ENCODE measurements at places on chromosomes 2 and 18. TPM values are rescaled to one million over a fixed set of nuclear protein-coding genes. Genes with fewer than 3 reads are reported as not detected.

CDK15 gene
- total RNA-seq = not detected

GRCh38 chr18:48713309-48713708, 174.5 kb downstream of the CTIF start:
- no peaks in the 10 kb centered on the region for H3K36me3 ChIP-seq
- DNase-seq = no peak

GRCh38 chr2:113164930-113165585, 8.7 kb upstream of the PSD4 start:
- H3K4me3 ChIP-seq = no peak overlapping the region
- peak; percentile 69 for DNase-seq
- no peaks in the 10 kb centered on the region for H3K4me1 ChIP-seq
- H3K27me3 ChIP-seq = no peaks in the 10 kb centered on the region

- H3K36me3 ChIP-seq = peaks cover 25% of the 10 kb centered on the region
- H3K27ac ChIP-seq = no peak overlapping the region
- H3K4me3 ChIP-seq = peak overlapping the region; percentile 72
- peaks cover 4% of the 10 kb centered on the region for H3K4me1 ChIP-seq
- DNase-seq = no peak
- no peaks in the 10 kb centered on the region for H3K27me3 ChIP-seq
Measured at GRCh38 chr2:218405746-218406208, 6.1 kb downstream of the CTDSP1 start.

- no peak overlapping the region for H3K4me3 ChIP-seq
- no peaks in the 10 kb centered on the region for H3K27me3 ChIP-seq
- H3K4me1 ChIP-seq = no peaks in the 10 kb centered on the region
Measured at GRCh38 chr2:10157293-10157692, 34.8 kb downstream of the RRM2 start.

FOXD4L1 gene
- total RNA-seq = not detected

DNA sequence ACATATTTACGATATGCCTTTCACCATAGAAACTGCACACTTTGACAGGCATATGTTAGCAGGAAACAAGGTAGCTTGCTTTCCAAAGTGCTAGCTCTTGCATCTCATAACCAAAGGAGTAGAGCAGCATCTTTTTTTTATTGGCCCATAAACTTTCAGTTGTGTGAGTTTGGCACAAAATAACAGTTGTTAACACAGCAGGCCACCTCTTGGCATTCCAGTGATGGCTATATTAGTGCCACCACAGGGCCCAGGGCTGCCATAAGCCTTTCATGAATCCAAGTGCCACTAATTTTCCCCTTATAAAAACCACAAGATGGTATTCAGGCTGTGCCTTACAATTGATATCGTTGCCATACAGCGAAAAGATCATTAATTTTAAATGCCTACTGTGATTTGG, 40.3 kb upstream of the KLF7 start:
- no peak for DNase-seq
- H3K36me3 ChIP-seq = no peaks in the 10 kb centered on the region
- no peaks in the 10 kb centered on the region for H3K4me1 ChIP-seq
- H3K27me3 ChIP-seq = no peaks in the 10 kb centered on the region
- H3K27ac ChIP-seq = no peak overlapping the region

GRCh38 chr2:231334179-231334930, 61.2 kb upstream of the B3GNT7 start:
- peaks cover 9% of the 10 kb centered on the region for H3K36me3 ChIP-seq
- no peaks in the 10 kb centered on the region for H3K4me1 ChIP-seq
- no peak overlapping the region for H3K4me3 ChIP-seq
- no peaks in the 10 kb centered on the region for H3K27me3 ChIP-seq
- no peak overlapping the region for H3K27ac ChIP-seq

- no peak overlapping the region for H3K27ac ChIP-seq
- peak; percentile 83 for DNase-seq
- no peaks in the 10 kb centered on the region for H3K27me3 ChIP-seq
- H3K4me1 ChIP-seq = no peaks in the 10 kb centered on the region
Measured at GRCh38 chr2:70984576-70985282, 6.3 kb downstream of the ANKRD53 start.

- no peak for DNase-seq
Measured at GRCh38 chr2:73837847-73838585, 9.3 kb downstream of the STAMBP start.

DNA sequence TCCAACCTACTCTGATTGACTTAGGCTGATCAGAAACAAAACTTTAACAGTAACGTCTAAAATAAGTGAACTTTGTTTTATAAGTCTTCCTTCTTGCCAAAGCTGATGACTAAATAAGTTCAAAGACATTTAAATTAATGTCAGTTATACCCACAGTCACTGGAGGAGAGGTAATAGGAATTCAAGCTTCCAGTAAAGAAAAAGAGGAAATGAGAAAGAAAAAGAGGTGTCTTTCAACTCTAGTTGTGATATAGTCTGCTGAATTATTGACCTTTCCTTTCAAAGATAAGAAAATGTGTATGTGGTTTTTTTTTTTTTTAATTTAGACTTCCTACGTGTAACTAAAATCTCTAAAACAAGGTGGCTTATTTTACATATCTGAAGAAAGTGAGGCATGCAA, 191.5 kb downstream of the SLC8A1 start:
- H3K4me3 ChIP-seq = no peak overlapping the region
- no peaks in the 10 kb centered on the region for H3K36me3 ChIP-seq
- no peak overlapping the region for H3K27ac ChIP-seq
- DNase-seq = no peak
- H3K4me1 ChIP-seq = no peaks in the 10 kb centered on the region

GRCh38 chr2:4992226-4992625, 700.0 kb upstream of the SOX11 start:
- no peak overlapping the region for H3K4me3 ChIP-seq
- H3K36me3 ChIP-seq = no peaks in the 10 kb centered on the region

DNA sequence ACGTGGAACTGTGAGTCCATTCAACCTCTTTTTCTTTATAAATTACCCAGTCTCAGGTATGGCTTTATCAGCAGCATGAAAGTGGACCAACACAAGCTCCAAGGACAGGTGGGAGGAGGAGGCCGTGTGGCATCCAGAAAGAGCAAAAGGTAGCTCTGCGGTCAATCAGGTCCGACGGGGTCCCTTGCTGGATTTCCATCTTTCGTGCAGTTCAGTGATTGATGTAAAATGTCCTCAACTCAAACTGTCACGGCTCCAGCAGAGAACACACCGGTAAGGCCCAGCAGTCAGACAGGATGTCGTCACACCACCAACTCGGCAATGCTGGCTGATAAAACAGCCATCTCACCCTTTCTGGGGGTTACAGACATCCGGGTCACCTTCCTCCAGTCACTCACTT, 123.3 kb downstream of the PXDN start:
- H3K4me3 ChIP-seq = no peak overlapping the region
- H3K4me1 ChIP-seq = peaks cover 9% of the 10 kb centered on the region
- peaks cover 31% of the 10 kb centered on the region for H3K36me3 ChIP-seq

DNA sequence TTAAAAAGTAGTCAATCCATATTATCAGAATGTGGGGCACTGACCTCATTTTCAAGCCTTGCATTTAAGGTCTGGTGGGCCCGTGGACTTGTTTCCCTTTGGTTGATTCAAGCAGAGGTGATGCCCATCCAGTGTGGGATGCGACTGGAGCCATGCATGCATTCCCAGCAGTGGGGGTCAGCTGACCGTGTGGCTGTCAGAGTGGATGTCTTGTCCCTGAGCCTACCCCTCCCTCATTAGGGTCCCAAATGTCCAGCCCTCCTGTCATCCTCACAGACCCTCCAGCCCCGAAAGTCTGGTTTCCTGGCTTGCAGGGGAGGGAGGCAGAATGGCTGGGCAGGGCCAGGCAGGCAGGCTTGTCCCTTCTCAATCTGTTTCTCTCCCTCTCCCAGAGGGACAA, 67.3 kb upstream of the SH3RF3 start:
- no peaks in the 10 kb centered on the region for H3K36me3 ChIP-seq
- no peaks in the 10 kb centered on the region for H3K27me3 ChIP-seq
- H3K27ac ChIP-seq = no peak overlapping the region
- no peak overlapping the region for H3K4me3 ChIP-seq
- no peaks in the 10 kb centered on the region for H3K4me1 ChIP-seq

NAB1 gene
- 36.9 TPM for total RNA-seq

- peaks cover 18% of the 10 kb centered on the region for H3K36me3 ChIP-seq
- peaks cover 5% of the 10 kb centered on the region for H3K4me1 ChIP-seq
- no peak overlapping the region for H3K27ac ChIP-seq
- no peak overlapping the region for H3K4me3 ChIP-seq
- no peak for DNase-seq
Measured at GRCh38 chr2:235870515-235870914, 297.7 kb downstream of the GBX2 start.

- no peak overlapping the region for H3K4me3 ChIP-seq
- DNase-seq = no peak
- no peaks in the 10 kb centered on the region for H3K36me3 ChIP-seq
Measured at GRCh38 chr2:154495455-154495868, 203.0 kb upstream of the KCNJ3 start.

CD302 gene
- total RNA-seq = 0.68 TPM

DNA sequence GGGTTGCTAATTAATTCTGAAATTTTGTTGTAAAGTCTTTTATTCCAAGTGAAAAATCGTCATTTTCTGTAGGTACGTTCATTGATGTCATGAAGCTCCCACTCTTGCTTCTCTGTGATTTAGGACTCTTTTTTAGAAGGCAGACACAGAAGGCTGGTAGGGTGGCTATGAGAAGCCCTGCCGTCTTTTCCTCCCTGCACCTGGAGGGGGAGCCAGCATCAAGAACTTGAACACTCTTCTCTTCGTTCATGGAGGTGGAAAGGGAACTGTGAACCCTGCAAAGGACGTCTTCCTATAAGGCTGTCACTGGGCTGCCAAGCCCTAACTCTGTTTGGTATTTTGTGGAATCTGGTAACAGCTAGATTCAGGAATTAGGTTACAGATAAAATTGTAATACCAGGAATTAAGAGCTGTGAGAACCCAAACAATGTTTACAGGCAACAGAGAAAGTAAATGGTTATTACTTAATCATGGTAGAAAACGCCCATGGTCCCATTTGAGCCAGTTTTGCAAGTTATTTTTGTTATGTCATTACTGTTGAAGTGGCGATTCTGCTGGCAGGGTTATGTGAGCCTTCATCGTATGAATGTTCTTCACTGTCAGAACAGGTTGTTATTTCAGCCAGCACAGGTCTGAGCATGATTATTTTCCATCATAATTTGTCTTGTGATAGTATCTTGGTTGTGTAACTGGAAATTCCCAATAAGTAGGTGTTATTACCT, 112.2 kb downstream of the OSBPL6 start:
- no peak overlapping the region for H3K27ac ChIP-seq
- DNase-seq = peak; percentile 69
- H3K4me1 ChIP-seq = no peaks in the 10 kb centered on the region
- no peaks in the 10 kb centered on the region for H3K36me3 ChIP-seq
- no peak overlapping the region for H3K4me3 ChIP-seq
- no peaks in the 10 kb centered on the region for H3K27me3 ChIP-seq

- peaks cover 12% of the 10 kb centered on the region for H3K36me3 ChIP-seq
- H3K4me1 ChIP-seq = no peaks in the 10 kb centered on the region
- no peak for DNase-seq
- H3K27me3 ChIP-seq = no peaks in the 10 kb centered on the region
Measured at GRCh38 chr2:221130431-221130830, 441.7 kb downstream of the EPHA4 start.

DNA sequence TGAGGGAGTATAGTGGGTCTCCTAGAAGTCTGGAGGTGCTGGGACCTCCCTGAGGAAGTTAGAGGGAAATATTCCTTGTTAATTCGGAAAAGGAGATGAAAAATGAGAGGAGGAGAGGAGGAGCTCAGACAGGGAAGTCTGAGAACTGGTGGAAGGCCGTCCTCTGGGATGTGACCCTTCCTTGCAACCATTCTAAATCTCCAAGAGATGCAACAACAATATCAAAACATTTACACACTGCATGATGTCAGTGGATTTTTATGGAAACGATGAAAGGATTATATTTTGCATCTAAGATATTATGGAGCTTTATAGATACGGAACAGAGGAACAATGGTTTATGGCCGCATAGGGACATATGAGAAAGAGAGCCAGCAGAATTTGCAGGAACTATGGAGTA, 49.8 kb upstream of the COBLL1 start:
- H3K4me3 ChIP-seq = no peak overlapping the region
- DNase-seq = no peak

DNA sequence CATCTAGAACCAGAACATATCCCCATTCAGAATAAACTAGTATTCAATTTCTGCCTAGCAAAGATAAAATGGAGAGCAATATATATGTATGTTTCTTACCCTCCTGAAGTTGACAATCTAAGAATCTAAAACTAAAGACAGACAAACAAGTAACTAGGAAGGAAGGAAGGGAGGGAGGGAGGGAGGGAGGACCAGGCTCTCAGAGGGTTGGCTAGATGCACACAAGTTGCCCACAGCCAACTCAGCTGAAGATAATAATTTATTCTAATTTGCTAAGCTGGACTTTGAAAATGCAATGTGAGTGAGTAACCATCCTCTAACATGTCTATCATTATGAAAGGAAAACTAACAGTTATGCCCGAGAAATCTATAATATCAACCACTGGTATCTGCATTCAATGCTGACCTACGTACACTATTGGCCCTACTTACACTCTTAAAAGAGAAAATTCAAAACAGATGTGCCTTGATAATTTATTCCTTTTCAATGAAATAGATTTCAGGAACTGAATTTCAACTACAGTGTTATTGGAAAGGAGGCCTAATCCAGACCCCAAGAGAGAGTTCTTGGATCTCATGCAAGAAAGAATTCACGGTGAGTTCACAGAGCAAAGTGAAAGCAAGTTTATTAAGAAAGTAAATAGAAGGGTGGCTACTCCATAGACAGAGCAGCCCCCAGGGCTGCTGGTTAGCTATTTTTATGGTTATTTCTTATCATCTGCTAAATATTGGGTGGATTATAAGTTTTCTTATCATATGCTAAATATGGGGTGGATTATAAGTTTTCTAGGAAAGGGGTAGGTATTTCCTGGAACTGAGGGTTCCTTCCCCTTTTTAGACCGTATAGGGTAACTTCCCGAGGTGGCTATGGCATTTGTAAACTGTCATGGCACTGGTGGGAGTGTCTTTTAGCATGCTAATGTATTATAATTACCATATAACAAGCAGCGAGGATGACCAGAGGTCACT, 288.5 kb upstream of the SLC39A10 start:
- H3K4me1 ChIP-seq = no peaks in the 10 kb centered on the region
- no peak overlapping the region for H3K27ac ChIP-seq
- H3K27me3 ChIP-seq = no peaks in the 10 kb centered on the region
- DNase-seq = no peak
- H3K36me3 ChIP-seq = peaks cover 4% of the 10 kb centered on the region

DNA sequence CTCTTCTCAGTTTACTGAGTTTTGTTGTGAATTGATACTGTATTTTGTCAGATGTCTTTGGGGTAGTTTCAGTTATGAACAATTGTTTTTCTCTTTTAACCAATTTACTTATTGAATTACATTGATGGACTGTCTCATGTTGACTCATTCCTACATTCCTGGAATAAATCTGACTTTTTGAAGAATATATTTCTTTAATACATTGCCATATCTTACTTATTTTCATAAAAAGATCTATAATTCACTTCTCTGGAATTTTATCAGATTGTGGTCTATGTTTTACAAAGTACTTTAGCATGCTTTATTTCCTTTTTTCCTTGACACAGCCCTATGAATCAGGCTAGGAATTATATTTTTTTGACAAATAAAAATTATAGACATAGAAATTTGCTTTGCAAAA, 268.3 kb downstream of the PLCL1 start:
- no peak overlapping the region for H3K4me3 ChIP-seq
- H3K27me3 ChIP-seq = no peaks in the 10 kb centered on the region

All from H9 (cell line).